ENCODE measurements at places on chromosomes 2 and 18.

GRCh38 chr2:108640731-108641130, 78.6 kb upstream of the RANBP2 start:
- DNase-seq, result no peak

DNA sequence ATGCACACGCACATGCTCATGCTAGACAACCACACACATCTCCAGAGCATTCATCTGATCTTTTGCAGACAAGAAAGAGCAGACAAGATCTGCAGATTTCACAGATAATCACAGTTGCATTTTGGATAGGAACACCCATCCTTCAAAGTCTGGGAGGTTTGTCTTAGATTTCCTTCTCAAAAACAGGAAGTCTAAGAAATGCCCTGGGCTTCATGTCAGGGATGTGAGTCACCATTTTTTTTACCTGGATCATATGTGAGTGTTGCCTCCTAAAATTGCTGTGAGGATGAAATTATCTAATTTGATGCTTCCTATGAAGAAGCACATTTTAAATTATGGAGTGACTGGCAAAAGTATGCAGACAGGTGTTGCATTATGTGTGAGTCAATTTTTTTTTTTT, 46.1 kb downstream of the SRD5A2 start:
- DNase-seq, result no peak

DNA sequence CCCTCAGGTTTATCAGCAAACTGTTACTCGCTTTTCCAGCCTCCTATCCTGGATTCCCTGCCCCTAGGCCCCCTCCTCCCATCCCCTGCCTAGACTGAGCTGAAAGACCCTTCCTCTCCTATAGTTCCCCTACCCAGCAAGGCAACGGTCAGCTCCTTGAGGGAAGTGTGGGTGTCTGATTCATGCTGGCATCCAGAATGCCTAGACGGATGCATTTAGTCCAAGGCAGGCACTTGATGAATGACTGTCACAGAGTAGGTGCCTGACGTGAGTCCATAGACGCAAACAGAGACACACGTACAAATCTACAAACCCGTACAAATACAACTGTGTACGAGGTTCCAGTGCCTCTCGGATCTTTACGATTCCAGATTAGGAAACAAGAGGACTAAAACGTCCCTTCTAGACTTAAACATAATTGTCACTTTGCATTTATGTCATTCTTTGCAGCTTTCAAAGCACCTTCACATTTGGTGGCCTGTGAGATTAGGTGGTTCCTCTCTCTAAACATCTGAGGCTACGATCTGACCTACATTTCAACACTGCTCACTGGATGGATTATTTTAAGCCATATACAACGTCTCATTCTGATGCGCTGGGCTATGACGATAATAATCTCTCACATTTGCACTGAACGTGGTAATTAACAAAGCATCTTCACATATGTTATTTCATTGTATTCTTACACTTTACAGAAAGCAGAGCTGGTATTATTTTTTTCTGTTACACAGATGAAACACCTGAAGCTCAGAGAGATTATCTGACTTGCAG, 36.7 kb downstream of the DNMT3A start:
- no peak for DNase-seq

DNA sequence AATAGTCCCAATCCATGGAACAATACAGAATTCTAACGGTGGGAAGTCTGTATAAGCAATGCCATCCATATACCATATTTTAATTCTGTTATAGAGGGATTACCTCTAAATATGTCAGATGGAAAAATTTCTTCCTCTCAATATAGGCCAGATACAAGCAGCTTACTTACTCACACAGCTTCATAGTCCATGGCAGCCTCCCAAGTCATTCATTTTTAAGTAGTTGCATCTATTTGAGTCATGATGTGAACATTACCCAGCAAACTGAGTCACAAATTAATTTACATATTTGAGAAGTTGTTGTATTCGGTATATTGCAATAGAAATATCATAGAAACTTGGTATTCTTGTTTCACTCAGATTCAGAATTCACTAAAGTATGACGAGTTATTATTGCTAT, 20.3 kb downstream of the TBR1 start:
- DNase-seq, result no peak

DNA sequence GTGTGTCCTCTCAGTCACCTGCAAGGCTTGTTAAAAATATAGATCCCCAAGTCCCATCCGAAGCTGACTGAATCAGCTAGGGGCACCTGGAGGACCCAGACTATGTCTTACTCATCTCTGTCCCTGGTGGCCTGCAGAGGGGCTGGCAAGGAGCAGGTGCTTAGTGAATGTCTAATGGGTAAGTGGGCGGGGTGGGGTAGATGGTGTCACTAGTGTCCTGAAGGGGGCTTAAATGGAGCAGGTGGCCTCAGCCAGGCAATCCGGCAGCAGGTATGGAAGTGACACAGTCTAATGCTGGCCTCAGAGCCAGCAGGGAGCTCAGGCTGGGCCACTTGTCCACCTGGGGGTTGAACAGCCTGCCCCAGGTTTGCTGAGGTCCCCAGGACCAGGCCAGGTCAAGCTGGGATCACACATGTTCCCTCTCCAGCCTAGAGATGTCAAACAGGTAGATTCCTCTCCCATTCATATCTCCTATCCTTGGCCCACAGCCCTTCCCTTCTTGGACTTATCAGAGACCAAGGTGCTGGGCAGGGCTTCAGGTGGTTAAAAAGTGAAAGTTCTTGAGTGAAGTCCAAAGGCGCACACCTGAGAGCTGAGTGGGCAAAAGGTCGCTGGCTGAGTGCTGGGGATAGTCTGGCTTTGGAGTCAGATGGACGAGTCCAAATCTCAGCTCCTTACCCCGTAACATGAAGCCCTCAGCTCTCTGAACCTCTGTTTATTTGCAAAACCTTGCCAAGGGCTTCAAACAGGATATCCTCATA, 1.7 kb downstream of the STEAP3 start:
- DNase-seq, result no peak

GRCh38 chr2:74556831-74557370, 2.4 kb downstream of the DOK1 start:
- no peak for DNase-seq
